Hypothalamus (tissue), 51 donors: ENCODE measurements at places on chromosomes 7 and 10.
A peak's percentile ranks its signal among the peaks of the same experiment; 100 is the strongest.

- no peak for DNase-seq
Observed at GRCh38 chr7:105454921-105455320, 66.2 kb upstream of the SRPK2 start.

GRCh38 chr10:1629326-1630198 lies 107.8 kb downstream of the ADARB2 start:
- no peak for DNase-seq

- DNase-seq: peak; percentile 54
Observed at GRCh38 chr7:151426441-151426903, 13.5 kb downstream of the CRYGN start.

DNA sequence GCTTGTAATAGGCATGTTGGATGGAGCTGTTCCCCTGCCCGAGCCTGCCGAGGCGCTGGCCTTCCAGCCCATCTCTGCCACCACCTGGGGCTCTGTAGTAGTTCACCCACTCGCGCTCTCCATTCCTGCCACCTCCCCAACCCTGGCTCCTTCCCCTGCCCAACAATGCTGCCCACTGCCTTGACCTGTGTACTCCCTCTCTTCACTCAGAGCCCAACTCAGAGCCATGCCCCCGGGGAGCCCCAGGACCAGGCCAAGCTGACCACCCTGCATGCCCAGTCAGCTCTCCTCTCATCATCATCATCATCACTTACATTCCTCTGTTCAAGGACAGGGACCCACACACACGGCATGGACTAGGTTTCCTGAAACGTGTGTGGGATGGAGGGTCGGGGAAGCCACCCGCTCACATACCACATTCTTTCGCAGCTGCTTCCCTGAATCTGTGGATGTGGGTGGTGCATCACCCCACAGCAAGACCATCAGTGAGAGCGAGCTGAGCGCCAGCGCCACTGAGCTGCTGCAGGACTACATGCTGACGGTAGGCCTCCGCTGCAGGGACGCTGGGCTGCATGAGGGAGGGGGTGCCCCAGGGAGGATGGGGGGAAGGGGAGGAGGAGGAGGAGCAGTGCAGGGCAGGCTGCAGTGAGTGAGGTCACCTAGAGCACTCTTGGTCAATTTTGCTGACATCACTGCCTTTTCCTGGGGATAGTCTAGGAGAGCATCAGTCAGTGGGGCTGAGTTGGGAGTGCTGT lies 15.6 kb downstream of the NACAD start:
- no peak for DNase-seq

GRCh38 chr10:112585960-112586359 lies 138.9 kb downstream of the VTI1A start:
- no peak for DNase-seq

GRCh38 chr7:78212476-78213060 lies 414.0 kb downstream of the PHTF2 start:
- DNase-seq: no peak

- DNase-seq: no peak
Observed at GRCh38 chr7:26078437-26079336, 73.3 kb upstream of the NFE2L3 start.

DNA sequence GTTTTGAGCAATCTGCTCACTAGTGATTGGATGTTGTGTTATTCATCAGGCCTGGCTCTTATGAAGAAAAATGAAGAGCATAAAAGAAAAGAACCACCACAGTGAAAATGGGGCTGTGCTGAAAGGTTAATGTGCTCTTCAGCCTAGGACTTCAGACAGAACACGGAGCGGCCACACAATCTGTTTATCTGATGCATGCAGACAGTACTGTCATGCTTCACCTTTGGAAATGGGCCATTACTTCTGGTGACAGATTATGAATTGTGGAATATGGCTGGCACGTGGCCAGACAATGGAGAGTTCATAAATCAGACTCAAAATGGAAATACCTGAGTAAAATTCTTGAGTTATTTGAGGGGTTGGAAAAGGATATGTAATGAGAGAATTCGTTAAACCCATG lies 86.0 kb upstream of the NOBOX start:
- no peak for DNase-seq

- no peak for DNase-seq
Observed at GRCh38 chr7:115825456-115826115, 205.0 kb downstream of the TFEC start.

DNA sequence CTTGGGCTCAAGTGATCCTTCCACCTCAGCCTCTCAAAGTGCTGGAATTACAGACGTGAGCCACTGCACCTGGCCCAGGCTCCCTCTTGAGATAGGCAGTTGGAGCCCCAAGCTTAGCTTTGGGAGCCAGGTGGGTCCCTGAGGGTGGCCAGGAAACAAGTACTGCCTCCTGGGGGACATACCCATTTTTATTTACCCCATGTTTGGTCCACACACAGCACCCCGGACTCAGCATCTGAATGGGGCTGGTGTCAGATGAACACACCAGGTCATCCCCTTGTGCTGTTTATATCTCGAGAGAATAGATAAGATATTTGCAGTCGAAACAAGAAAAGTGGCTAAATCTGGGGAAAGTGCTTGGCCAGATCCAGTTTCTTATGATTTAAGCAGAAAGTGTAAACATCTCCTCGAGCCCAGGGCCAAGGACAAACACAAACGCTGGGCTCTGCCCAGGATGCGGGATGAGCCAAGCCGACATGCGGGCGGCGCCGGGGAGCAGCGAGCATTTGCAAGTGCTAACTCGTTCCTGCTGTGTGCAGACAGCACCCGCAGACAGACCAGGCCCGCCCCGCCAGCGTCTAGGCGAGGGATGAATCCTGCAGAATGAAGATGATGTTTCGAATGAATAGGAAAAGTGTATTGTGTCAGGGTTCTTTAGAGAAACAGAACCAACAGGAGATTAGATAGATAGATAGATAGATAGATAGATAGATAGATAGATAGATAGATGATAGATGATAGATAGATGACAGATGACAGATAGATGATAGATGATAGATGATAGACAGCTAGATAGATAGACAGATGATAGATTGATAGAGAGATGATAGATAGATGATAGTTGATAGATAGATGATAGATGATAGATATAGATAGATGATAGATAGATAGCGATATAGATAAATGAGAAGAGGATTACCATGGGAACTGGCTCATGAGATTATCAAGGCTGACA lies 44.4 kb upstream of the OCM2 start:
- no peak for DNase-seq

GRCh38 chr7:158499082-158499455 lies 88.6 kb downstream of the PTPRN2 start:
- DNase-seq: no peak

- no peak for DNase-seq
Observed at GRCh38 chr10:103736763-103737162, 118.6 kb downstream of the SH3PXD2A start.

GRCh38 chr7:139623518-139623917 lies 100.0 kb downstream of the CLEC2L start:
- no peak for DNase-seq

- DNase-seq: no peak
Observed at GRCh38 chr10:118035354-118036005, 11.3 kb downstream of the RAB11FIP2 start.

DNA sequence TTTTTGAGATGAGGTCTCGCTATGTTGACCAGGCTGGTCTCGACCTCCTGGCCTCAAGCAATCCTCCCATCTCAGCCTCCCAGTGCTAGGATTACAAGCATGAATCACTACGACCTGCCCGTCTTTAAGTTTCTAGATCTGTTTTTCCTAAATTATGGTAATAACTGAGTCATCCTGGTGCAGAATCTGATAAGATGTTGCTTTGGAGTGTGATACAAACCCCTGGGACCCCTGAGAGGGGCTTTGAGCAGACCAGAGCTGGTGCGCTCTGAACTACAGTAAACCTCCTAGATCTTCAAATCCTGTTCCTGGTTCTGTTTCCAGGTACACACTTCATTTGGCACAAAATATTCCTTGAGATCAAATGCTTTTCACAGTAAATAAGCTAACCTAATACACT lies 34.2 kb downstream of the RPP38 start:
- no peak for DNase-seq

DNA sequence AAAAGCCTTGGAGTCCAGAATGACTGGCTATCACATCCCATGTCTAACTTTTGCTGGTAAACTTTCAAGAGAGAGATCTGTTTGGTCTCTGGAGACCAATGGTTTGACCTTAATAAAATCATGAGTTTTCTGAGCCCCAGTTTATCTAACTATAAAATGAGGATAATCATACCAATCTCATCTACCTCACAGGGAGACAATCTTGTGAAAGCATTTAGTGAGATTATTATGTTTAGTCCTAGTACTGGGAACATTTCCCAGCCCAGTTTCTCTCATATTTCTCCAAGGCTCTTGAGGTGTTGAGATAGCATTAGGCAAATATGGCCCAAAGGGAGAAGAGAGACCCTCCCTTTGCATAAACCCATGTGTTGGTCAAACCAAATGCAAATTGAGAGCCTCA lies 25.8 kb downstream of the ABCC2 start:
- no peak for DNase-seq

DNA sequence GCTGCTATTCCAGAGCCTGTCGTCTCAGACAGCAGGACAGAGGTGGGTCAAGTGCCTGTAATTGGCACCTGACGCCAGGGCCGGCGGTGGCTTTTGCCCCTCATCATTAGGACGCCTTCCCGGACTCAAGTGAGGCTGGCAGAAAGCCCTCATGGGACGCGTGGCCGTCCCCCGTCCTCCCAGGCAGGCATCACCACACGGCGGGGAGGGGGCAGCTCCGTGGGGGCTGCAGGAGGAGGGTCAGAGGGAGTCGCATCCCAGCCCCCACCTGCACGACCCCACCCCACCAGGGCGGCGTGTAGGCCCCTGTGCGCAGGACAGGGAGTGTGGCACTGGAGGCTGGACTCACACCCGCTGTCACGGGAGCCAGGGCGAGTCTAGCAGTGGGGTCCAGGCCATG lies 16.3 kb downstream of the CFAP46 start:
- DNase-seq: no peak

GRCh38 chr7:120256344-120257070 lies 16.5 kb upstream of the KCND2 start:
- DNase-seq: no peak

DNA sequence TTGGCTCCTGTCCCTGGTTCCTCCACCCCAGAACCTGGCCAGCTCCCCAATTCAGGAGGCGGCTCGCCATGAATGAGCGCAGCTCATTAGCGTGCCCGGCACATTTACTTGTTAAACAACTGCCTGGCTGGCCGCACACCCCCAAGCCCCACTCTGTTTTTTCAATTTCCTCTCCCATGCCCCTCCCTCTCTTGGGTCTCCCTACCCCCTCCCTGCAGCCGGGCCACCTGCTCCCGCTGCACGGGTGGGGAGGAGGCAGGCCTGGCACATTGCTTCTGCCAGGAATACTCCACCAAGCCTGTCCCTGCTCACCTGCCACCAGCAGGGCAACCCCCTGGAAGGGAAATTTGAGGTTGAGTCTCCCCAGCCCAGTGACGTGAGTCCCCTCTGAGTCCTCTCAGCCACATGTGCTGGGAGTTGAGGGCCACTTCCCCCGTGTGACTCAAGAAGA lies 2.5 kb upstream of the SLIT1 start:
- no peak for DNase-seq

- no peak for DNase-seq
Observed at GRCh38 chr7:40232242-40232893, 97.6 kb downstream of the SUGCT start.

GRCh38 chr10:124719213-124719851 lies 24.8 kb downstream of the FAM53B start:
- peak; percentile 85 for DNase-seq

- DNase-seq: no peak
Observed at GRCh38 chr10:53536322-53536721, 763.7 kb upstream of the MBL2 start.

GRCh38 chr10:71605263-71605962 lies 114.2 kb downstream of the C10orf105 start:
- no peak for DNase-seq

GRCh38 chr10:108496106-108496505 lies 1331.6 kb upstream of the SORCS1 start:
- DNase-seq: no peak

DNA sequence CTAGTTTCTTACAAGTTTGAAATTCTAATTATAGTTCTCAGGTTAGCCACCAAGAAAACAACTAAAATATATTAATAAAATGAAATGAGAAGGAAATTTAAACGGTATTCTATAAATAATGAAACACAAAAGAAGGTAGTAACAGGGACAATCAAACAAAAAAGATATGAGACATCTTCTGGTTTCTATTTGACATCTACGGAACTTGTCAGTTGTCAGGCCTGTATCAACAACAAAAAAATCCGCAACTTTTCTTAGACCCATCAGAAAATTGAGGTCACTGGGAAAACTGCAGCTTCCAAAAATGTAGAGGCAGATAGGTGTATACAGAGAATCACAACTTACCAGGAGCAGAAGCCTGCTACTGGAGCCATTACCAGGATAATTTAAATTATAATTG lies 70.6 kb downstream of the ZPBP start:
- no peak for DNase-seq

GRCh38 chr7:82347808-82348207 lies 95.8 kb downstream of the CACNA2D1 start:
- no peak for DNase-seq

DNA sequence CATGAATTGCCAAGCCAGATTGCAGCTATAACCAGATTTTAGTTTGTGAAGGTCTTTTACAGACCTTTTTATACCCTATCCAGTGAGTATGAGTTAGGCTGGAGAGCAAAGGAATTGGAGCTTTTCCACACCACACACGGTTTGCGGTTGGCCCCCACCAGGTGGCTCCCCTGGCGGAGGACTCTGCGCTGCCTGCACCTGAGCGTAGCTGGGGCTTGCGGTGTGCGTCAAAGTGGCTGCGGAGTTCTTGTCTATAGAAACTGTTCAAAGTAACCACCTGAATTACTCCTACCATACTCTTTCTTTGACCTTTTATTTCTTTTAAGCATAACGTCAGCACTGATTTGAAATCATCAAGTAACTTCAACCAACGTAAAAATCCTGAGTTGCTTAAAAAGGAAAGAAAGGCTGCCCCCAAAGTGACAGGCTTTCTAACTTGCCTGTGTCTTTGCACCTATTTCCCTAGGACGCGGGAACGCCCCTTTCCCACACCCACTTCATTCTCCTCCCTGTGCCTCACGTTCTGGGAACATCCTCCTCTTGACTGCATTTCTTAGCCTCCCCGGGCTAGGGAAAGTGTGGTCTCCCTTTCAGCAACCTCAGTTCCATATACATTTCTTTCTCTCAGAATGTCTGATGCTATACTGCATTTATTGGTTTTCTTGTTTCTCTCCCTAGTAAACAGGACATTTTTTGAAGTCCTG lies 47.6 kb upstream of the TMEM72 start:
- no peak for DNase-seq

DNA sequence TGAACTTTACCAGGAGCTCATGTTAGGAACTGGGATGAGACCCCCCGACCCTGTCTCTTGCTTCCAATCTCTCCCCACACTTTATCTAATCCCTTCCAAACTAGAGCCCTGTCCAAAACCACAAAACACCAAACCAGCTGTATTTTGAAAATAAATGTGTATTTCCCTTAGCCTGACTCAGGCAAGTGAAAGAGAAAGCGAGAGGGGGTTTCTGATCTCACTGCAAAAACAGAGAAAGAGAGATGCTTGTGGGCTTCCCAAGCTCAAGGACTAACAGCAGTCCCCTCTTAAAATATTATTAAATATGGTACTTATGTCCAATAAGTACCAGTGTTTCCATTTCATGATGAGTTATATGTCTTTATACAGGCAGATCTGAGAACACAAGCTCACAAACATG lies 122.0 kb downstream of the AGMO start:
- DNase-seq: no peak

GRCh38 chr7:136342251-136342650 lies 365.1 kb upstream of the MTPN start:
- DNase-seq: no peak

- no peak for DNase-seq
Observed at GRCh38 chr7:74544706-74545469, 91.2 kb downstream of the GTF2IRD1 start.

GRCh38 chr10:80612261-80612660 lies 74.6 kb downstream of the SH2D4B start:
- DNase-seq: no peak

- no peak for DNase-seq
Observed at GRCh38 chr10:97520978-97521761, 22.4 kb downstream of the UBTD1 start.
